Renal cortex interstitium (tissue), 15 donors: ENCODE measurements at places on chromosomes 1 and 21. TPM values are rescaled to one million over a fixed set of nuclear protein-coding genes. Genes with fewer than 3 reads are reported as not detected.
A peak's percentile ranks its signal among the peaks of the same experiment; 100 is the strongest.

CFAP141 gene
- not detected for polyA plus RNA-seq

- DNase-seq = no peak
Measured at GRCh38 chr1:44158871-44159270, 17.4 kb upstream of the KLF18 start.

DNA sequence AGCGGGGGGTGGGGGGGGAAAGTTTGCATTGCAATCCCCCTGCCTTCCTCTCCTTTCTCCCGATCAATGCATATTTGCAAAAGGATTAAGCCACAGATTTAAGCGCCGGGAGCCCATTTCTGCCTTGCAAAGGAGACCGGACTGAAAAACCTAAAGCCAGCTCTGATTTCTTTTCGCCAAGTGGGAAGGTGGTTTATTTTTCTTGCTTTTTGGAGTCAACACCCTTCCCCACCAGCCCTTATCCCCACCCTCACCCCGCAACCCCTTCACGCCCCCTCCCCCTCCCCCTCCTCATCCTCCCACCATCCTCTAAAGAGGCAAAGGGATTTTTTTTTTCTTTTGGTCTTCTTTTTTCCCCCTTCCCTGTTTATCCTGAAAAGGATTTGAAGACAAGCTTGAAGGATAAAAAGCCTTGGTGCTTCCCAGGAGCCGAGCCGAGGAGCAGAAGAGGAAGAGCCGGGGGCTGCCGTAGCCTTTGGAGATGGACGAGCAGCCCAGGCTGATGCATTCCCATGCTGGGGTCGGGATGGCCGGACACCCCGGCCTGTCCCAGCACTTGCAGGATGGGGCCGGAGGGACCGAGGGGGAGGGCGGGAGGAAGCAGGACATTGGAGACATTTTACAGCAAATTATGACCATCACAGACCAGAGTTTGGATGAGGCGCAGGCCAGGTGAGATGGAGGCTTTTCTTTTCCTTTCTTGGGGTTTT, 513 bp downstream of the PBX1 start:
- no peak for DNase-seq

- DNase-seq = no peak
Measured at GRCh38 chr1:219659684-219660083, 46.8 kb upstream of the ZC3H11B start.

DNA sequence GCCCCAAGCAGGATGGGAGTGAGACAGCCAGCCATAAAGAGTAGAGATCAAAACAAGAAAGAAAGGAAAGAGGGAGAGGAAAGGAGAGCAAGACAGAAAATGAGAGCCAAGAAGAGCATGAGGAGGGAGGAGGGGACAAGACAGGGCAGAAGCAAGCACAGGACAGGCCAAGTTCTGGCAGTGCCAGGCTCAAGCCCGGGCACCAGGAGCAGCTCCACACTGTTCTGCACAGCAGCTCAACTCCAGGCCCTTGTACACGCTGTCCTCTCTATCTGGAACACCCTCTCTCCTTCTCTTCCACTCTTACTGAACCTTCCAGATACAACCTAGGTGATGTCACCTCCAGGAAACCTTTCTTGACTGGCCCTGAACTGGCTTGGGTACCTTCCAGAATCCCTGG, 11.7 kb downstream of the IFFO2 start:
- no peak for DNase-seq

GRCh38 chr1:47340227-47340626, 6.6 kb downstream of the CMPK1 start:
- no peak for DNase-seq

DNA sequence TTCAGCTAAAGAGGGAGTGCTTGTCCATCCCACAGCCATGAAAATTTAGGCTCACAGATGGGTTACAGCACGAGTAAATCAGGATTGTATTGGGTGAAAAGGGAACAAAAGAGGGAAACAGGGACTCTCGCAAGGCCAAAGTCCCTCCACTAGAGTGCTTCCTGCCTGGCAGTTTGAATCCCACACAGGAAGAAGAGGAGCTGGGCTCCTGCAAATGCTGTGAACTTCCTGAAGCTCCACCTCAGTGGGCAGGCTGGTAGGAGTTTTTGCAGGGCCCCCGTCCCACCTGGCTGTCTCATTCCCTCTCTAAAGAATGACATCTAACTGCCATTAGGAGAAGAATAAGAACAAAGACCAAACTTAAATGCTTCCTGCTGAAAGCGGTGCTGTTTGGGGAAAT, 712.0 kb upstream of the PRMT6 start:
- no peak for DNase-seq

DNA sequence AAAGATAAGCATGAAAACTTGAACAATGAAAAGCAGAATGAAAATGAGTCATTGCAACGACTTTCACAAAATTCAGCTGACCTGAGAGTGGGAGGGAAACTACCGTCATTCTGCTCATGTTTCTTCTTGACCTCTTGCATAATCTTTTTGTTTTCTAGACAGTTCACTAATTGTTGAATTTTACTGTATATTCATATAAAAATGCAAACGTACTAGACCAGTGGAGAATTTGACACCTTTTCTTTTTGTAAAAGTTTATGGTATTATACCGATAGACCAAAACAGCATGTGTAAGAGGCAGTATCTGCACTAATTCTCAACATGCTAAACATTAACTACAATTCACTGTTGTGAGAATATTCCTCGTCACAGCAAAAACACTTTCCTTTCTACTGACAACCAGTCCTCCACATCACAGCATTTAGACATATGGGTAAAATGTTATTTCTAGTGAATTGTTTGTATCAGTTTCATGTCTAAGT, 137.8 kb downstream of the GREM2 start:
- DNase-seq = no peak

MAP3K21 gene
- polyA plus RNA-seq = 24.6 TPM

GRCh38 chr21:34988139-34988538, 61.0 kb downstream of the RUNX1 start:
- no peak for DNase-seq

- DNase-seq = no peak
Measured at GRCh38 chr1:157771661-157772425, 5.1 kb downstream of the FCRL2 start.

- no peak for DNase-seq
Measured at GRCh38 chr1:8363186-8363766, 45.4 kb downstream of the SLC45A1 start.

DNA sequence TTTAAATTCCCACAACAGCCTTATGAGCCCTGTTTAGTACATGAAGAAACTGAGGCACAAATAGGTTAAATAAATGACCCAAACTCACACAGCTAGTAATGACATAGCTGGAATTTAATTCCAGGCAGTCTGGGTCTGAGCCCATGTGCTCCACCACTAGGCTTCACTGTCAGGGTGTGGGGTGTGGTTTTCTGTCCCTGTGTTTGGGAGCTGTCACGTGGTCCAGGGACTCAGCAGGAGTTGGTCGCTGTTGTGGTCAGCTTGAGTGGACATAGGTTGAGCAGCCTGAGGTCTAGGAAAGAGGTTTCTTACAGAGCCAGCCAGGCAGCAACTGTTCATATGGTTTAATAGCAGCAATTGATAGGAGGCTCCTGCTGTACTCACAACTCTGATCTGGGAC, 28.0 kb upstream of the KCNA10 start:
- no peak for DNase-seq

- DNase-seq = no peak
Measured at GRCh38 chr1:150150133-150151021, 661 bp downstream of the PLEKHO1 start.

VASH2 gene
- polyA plus RNA-seq = 22.7 TPM

- no peak for DNase-seq
Measured at GRCh38 chr1:43958351-43959255, 11.2 kb upstream of the DPH2 start.

- DNase-seq = peak; percentile 47
Measured at GRCh38 chr1:36703526-36704208, 221.0 kb upstream of the CSF3R start.

DNA sequence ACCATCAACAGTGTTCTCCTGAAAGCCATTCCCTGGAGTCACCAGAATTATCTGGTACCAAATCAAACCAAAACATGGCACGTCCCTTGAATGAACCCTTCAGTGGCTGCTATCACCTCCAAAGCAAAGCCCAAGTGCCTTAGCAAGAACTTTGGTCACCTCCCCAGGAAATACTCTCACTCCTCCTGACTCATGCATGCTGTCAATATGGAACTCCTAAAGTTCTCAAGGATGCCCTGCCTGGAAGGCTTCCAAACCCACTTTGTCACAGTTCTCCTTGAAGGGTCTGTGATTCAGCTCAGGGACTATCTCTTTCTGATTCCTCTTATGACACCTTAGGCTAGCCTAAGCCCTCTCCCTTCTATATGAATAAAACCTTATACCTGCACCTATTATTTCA, 146.1 kb upstream of the RUNX1 start:
- no peak for DNase-seq

DNA sequence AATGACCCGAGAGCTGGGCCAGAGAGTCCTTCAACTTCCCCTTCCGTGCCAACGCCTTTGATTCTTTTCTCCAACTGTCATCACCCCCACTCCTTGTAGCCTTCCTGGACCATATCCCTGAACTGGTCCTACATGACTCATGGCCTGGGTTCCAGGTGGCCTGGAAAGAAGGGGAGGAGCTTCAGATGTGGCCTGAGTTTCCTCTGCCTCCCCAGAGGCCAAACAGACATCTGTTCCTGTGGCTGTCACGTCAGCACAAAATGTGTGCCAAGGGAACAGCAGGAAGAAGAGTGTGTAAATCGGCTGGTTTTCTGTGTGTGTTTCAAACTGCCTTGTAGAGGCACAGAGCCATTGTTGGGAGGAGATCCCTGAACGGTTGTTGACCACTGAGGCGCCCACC, 24.9 kb upstream of the KIRREL1 start:
- DNase-seq = no peak

GRCh38 chr1:4179914-4180735, 280.1 kb upstream of the C1orf174 start:
- DNase-seq = no peak

NHLH1 gene
- polyA plus RNA-seq = 0.12 TPM

GRCh38 chr1:108009603-108010195, 44.7 kb upstream of the VAV3 start:
- no peak for DNase-seq

AMIGO1 gene
- 8.1 TPM for polyA plus RNA-seq
